ENCODE measurements at places on chromosomes 2 and 18.
A peak's percentile ranks its signal among the peaks of the same experiment; 100 is the strongest.

GRCh38 chr2:10239561-10239967 lies 63.1 kb upstream of the HPCAL1 start:
- DNase-seq = no peak

- no peak for DNase-seq
Observed at GRCh38 chr2:9756692-9757250, 86.5 kb upstream of the TAF1B start.

- DNase-seq = no peak
Observed at GRCh38 chr2:191789796-191790195, 57.1 kb downstream of the CAVIN2 start.

GRCh38 chr18:48975120-48975816 lies 24.5 kb upstream of the SMAD7 start:
- peak; percentile 83 for DNase-seq

GRCh38 chr2:215797676-215798075 lies 215.7 kb downstream of the MREG start:
- DNase-seq = no peak

DNA sequence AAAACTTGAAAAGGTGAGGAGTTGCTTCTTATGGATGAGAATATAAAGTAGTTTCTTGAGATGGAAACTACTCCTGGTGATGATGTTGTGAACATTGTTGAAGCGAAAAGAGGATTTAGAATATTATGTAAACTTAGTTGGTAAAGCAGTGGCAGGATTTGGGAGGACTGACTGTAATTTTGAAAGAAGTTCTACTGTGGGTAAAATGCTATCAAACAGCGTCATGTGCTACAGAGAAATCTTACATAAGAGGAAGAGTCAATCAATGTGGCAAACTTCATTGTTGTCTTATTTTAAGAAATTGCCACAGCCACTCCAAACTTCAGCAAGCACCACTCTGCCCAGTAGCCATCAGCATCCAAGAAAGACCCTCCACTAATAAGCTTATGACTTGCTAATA lies 112.9 kb upstream of the ZEB2 start:
- no peak for DNase-seq

DNA sequence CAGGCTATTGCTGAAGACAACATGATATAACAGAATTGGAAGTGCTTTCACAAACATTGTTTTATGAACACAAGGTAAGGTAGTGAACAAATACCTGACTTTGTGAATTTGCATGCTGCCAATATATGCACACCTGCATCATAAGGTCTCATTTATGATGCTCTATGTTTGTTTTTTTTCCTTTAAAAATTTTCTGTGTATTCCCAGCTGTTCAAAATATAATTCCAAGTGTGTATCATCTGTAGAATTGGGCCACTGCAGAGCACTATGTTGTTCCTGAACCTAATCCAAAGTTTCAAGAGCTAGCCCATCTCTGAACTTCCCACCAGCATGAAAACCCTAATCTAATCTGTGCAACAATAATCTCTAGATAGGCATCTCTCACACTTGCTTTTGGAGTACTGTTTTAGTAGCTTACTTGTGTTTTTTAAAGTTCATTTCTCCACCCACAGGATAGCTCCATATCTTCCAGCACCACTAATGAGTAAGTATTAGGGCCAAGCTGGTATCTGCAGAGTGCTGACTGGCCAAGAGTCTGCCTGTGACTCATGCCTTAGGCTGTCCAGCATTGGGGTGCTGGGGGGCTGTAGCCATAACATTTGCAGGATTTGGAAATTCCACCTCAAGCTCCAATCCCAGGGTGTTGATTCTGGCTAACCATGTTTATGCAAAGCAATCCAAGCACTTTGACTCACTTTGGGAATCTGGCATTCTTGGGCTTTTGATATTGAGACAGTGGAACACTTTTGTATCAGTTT lies 208.2 kb upstream of the REV1 start:
- no peak for DNase-seq

- peak; percentile 11 for DNase-seq
Observed at GRCh38 chr2:237864940-237865622, 5.7 kb downstream of the RAMP1 start.

DNA sequence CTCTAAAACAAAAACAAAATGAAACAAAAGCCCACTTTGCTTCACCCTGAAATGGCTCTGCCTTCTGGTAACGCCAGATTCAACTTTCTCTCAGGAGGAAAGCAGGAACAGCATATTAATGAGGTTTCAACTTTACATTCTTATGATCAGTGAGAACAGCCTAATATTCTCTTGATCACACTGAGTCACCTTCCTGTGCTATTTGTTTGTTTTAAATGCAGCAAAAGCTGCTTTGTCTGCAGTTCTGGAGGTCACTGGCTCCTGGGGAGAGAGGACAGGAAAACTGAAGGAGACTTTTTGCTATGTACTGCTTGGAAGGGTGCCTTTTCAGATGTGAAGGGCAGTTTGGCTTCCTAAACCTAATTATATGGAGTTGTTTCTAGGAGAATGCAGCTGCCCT lies 48.1 kb downstream of the MAIP1 start:
- DNase-seq = no peak

GRCh38 chr2:240233885-240234502 lies 93.5 kb upstream of the OTOS start:
- no peak for DNase-seq

GRCh38 chr2:11750917-11751316 lies 4.5 kb downstream of the LPIN1 start:
- no peak for DNase-seq

- DNase-seq = no peak
Observed at GRCh38 chr2:229118336-229118735, 152.8 kb downstream of the PID1 start.

DNA sequence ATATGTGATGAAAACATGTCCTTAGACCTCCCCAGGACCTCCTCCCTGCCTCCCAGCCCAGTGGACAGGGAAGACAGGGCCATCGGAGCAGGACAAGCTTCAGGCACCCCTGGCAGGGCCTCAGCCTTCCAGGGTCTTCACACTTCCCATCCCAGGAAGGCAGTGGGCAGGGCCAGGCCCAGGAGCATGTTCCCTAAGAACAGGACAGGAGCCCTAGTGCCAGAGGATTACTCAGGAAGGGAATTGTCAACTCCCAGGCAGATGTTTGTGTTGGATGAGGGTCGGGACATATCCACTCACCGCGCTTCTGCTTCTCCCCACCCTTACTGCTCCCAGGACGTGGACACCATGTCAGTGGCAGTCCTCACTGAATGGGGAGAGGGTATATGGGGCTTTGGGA lies 138.9 kb downstream of the TNS1 start:
- DNase-seq = no peak

DNA sequence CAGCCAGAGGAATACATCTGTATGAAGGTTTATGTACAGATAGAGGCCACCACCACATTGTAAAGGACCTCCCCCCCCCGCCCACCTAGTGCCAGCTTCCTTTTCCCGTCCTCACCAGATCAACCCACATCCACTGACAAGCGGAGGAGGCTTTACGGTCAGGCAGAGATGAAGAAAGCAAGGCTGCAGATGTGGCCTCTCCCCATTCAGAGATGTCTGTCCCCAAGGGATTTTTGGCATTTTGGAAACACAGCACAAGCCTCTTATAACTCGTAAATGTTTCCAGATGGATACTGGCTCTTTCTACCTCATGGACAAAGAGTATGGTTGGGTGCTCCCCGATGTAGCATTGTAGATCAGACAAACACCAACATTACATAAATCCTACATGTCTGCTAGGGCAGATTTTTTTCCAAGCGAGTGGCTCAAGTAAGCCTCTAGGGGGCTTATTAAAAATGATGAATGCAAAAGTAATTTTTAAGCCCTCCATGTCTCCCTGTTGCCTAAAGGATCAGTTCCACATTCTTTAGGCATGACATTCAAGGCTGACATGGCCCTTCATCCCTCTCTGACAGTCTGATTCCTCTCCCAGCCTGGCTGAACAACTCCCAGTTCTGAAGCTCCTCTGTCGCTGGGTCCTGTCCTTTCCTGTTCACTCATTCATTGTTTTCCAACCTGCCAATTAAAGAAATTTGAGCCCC lies 11.7 kb downstream of the VIT start:
- no peak for DNase-seq

GRCh38 chr2:207887500-207887899 lies 117.8 kb upstream of the FZD5 start:
- DNase-seq = peak; percentile 34

Measured in NCI-H69 (cell line).